ENCODE measurements at places on chromosomes 5 and 9.

DNA sequence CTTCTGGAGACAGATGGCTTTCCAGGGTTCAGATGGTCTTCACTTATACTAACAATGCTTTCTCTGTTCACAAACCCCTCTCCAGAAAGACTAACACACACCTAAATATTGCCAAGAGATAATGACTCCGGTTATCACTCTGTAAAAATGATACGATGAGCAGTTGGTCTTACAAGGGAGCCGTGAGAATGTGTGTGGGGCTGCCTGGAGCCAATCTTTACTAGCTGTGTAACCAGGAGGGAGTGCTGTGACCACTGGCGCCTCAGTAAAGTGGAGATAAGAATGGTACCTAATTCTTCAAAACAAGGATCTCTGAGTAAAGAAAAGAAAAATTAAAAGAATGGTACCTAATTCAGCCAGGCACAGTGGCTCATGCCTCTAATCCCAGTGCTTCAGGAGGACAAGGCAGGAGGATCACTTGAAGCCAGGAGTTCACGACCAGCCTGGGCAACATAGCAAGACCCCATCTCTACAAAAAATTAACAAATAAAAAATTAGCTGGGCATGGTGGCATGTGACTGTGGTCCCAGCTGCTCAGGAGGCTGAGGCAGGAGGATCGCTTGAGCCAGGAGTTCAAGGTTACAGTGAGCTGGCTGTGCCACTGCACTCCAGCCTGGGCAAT, 39.9 kb upstream of the IL17B start:
- DNase-seq, result no peak

DNA sequence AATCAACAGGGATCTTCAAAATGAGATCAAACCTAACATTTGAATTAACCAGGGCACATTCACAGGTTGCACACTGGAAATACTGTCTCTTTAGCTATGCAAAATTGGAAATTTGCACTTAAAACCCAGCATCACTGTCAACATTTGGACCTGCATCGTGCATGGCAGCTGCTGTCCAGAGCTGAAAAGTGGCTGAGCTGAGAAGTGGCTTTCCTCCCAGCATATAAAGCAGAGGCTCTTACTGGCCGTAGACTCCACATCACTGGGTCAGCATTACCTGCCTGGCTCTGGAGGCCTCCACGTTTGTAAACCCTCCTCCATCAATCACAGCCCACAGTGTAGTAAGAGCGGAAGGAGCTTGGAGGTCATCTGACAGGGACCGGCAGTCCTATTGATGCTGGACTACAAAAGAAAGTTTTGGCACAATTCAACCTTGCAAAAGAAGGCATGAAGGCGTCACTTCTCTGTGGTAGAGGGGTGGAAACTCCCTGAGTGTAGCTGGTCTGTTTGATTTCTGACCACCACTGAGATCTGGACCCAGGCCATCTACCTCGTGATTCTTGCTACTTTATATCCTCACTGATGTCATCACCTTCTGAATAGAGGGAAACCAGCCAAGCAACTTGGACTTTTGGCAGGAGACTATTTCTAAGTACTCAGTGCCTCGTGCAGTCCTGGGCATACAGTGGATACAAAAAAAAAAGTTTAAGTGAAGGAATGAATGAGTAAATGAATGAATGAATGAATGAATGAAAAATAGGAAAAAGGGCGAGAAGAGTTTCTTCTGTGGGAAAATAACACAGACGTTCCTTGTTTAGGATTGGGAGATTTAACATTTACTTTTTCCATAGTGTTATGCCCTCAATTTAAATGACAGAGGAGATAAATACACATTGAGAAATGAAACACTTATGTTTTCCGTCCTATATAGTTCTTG, 14.8 kb downstream of the RASEF start:
- no peak for DNase-seq

DNA sequence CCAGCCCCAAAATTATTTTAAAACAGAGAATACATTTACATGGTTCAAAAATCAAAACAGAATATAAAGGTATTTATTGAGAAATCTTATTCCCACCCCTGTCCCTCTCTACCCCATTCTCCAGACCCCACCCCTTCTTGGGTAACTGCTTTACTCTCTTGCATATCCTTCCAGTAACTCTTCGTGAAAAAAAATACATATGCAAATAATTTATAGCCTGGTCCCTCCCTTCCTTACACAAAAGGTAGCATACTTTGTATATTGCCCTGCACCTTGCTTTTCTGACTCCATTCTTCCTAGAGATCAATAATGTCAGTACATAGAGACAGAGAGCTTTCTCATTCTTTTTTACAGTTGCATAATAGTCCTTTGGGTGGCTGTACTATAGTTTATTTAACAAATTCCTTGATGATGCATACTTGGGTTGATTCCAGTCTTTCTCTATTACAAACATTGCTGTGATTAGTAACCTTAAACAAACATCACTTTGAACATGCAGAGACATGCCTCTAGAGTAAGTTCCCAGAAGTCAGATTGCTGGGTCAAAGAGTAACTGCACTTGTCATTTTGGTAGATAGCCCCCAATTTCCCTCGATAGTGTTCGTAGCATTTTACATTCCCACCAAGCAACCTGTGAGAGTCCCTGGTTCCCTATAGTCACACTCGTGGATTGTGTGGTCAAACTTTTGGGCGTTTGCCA, 47.9 kb downstream of the STOM start:
- DNase-seq, result no peak

GRCh38 chr9:131635285-131635684, 90.0 kb downstream of the PRRT1B start:
- DNase-seq, result peak; percentile 80

Data from activated CD4-positive, alpha-beta T cell treated with anti-CD3 and anti-CD28 coated beads, Interleukin-2, Interleukin-4, amounts not matched to agents 100 ng/mL and 50 ng/mL, durations not matched to agents 16 hours and 8 hours (primary cell).